Stimulated activated CD8-positive, alpha-beta memory T cell treated with anti-CD3 and anti-CD28 coated beads, Interleukin-4, amount 100 ng/mL, for 24 hours (primary cell): ENCODE measurements at places on chromosomes 16 and 17.

DNA sequence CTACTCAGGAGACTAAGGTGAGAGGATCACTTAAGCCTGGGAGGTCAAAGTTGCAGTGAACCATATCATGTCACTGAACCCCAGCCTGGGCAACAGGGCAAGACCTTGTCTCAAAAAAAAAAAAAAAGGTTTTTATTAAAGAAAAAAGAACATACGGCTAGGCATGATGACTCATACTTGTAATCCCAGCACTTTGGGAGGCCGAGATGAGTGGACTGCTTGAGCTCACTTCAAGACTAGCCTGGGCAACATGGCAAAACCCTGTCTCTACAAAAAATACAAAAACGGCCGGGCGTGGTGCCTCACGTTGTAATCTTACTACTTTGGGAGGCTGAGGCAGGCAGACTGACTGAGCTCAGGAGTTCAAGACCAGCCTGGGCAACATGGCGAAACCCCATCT, 38.4 kb downstream of the RANBP10 start:
- no peak for DNase-seq

DNA sequence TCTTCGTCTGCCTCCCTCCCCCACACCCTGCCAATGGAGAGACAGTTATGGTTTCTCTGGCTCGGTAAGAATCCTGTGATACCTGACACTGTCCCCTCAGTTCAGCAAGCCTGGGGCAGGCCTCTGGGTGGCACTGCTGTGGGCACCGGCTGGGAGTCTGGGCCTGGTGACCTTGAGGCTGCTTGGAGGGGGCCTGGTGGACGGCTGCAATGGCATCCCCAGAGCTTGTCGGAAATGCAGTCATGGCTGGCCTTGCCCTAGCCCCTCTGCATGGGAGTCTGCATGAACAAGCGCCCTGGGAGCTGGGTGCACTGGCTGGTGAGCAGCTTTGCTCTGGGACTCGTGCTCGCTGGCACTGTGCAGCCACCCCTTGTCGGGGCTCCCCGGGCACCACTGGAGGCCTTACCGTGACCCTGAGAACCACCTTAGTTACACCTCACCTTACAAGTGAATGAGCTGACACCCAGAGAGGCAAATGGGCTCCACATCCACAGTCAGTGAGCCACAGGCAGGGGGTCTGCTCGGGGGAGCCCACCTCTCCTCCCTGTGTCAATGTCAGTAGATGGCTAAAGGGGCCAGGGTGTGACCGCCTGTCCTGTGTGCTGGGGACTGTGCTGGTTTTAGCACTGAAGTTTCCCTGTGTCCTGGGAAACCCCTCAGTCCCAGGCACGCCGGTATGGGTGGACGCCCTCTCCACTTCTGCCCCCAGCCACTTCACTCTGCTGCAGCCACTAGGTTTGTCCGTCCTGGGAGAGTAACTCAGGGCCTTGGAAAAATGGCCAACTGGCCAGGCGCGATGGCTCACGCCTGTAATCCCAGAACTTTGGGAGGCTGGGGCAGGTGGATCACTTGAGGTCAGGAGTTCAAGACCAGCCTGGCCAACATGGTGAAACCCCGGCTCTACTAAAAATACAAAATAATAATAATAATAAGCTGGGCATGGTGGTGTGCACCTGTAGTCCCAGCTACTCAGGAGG, 1.4 kb downstream of the LGALS3BP start:
- no peak for DNase-seq

GRCh38 chr17:4182043-4182442, 39.0 kb downstream of the CYB5D2 start:
- no peak for DNase-seq

GRCh38 chr16:1789643-1790045, 3.9 kb downstream of the IGFALS start:
- no peak for DNase-seq

DNA sequence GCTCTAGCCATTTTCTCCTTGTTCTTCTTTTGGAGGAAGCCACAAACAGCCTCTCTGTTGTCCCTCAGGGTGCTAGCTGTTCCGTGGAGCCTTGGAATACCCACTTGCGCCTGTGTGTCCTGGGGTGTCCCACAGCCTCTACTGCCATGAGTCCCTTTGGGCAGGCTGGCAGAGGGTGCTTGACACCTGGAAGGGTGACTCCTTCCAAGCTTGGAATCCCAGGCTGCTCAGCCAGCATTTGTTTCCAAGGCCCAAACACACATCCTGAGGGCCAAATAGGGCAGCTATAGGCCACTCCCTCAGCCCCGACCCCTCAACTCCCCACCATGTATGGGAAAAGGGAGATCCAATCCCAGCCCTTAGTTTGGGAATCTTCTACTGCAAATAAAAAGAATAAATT, 14.9 kb downstream of the ZNHIT3 start:
- no peak for DNase-seq

GRCh38 chr17:65527381-65527780, 34.1 kb downstream of the AXIN2 start:
- no peak for DNase-seq
